Osteoblast (primary cell): ENCODE measurements at places on chromosomes 5 and 9. TPM values are rescaled to one million over a fixed set of nuclear protein-coding genes. Genes with fewer than 3 reads are reported as not detected.

DNA sequence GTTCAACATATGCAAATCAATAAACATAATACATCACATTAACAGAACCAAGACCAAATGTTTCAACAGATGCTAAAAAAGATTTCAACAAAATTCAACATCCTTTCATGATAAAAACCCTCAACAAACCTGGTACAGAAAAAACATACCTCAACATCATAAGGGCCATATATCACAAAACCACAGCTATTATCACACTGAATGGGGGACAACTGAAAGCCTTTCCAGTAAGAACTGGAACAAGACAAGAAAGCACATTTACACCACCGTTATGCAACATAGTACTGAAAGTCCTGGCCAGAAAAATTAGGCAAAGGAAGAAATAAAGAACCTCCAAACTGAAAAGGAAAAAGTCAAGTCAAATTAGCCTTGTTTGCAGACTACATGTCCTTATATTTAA, 93.6 kb downstream of the DTWD2 start:
- DNase-seq = no peak

- DNase-seq = no peak
Measured at GRCh38 chr9:118652912-118653311, 716.3 kb downstream of the BRINP1 start.

- DNase-seq = no peak
Measured at GRCh38 chr5:159082474-159082873, 17.2 kb downstream of the EBF1 start.

GRCh38 chr9:132481053-132481849, 71.2 kb downstream of the CFAP77 start:
- DNase-seq = peak; percentile 44

The CLIC3 gene
- 1.5 and 2.5 TPM in 2 replicates for total RNA-seq

DNA sequence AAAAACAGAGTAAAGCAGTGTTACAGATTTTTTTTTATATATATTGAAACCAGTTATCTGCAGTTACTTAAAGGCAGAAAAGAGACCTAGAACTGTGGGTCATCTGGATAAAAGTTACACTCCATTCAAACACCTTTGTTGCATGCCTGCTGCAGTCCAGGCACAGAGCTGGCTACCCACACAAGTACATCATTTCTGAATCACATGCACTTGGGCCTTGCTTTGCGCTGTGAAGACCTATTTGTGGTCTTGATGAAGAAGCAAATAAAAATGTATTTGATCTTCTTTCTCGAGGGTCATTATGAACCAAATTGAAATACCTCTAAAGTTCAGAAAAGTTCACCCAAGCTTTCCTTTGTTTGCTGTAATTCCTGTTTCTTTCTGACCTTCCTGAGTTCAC, 503.0 kb upstream of the ZNF608 start:
- no peak for DNase-seq

- no peak for DNase-seq
Measured at GRCh38 chr5:60549841-60550240, 150.1 kb downstream of the DEPDC1B start.
